T follicular helper cell (primary cell): ENCODE measurements at places on chromosomes 11 and 22.

DNA sequence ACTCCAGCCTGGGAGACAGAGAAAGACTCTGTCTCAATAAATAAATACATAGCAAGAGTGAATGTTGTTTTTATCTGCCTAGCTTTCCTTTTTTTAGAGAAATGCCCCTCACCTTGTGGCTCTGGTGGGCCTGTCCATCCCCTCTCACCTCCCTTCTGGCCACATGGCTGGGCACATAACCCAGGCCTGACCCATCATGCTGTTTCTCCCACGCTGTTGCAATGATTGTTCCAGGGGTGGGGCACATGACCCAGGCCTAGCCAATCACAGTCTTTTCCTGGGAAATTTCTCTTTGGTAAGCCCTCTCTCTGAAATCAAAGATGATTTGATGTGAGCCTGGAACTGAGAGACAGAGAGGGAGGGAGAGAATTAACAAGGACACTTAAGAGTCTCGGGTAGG lies 5.5 kb upstream of the CYTH4 start:
- no peak for DNase-seq

DNA sequence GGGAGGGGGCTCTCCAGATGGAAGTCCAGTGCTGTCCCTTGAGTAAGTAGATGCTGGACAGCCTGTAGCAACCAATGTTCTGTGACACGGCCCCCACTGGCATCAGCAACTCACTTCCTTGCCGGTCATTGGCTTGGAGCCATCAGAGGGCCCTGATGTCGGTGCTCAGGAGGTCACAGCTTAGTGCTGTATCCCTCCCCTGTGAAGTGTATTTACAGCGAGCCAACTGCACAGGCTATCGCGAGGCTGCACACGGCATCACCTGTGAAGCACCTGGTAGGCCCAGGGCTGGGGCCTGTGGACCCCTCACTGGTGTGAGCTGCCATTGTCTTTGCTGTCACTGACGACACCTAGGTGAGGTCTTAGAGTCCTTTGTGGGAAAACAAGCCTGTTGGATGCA lies 13.4 kb upstream of the ACR start:
- DNase-seq, result no peak

GRCh38 chr22:36398601-36399471 lies 11.1 kb upstream of the MYH9 start:
- DNase-seq, result no peak

GRCh38 chr11:11440144-11440543 lies 87.1 kb upstream of the CSNK2A3 start:
- DNase-seq, result no peak

- no peak for DNase-seq
Observed at GRCh38 chr22:27108425-27109114, 451.2 kb downstream of the MIAT start.
